ENCODE measurements at places on chromosomes 13 and 19.

DNA sequence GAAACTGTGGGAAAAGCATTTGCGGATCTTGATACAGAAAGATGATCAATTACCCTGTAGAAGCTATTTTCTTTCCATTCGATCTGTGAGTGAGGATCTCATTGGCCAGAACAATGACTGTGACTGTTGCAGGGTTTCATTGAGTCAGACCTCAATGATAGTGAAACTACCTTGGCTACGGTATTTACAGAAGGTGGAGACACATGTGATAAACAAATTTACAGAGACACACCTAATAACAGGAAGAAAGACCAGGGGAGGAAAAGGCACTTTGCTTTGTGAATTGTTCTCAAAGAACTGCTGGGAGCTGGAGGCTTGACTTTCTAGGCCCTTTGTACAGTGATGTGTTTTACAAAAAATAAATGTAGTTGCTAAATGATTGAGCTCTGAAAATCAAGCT, 19.9 kb upstream of the ARGLU1 start:
- no peak for DNase-seq

DNA sequence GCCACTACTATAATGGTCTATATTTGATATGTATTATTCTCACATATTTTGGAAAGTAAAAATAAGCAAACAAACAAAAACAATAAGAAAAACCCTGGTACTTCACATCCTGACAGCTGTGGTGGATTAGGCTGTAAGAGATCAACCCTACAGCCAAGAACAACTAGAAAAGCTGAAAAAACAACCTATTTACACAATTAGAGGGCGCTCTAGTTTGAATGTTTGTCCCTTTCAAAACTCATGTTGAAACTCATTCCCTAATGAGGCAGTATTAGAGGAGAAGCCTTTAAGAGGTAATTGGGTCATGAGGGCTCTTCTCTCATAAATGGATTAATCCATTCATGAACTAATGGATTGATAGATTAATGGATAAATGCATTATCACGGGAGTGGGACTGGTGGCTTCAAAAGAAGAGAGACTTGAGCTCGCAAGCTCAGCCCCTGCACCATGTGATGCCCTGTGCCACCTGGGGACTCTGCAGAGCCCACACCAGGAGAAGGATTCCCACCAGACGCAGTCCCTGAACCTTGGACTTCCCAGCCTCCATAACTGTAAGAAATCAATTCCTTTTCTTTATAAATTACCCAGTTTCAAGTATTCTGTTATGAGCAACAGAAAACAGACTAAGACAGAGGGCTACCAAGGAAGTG, 733.9 kb upstream of the ARGLU1 start:
- no peak for DNase-seq

DNA sequence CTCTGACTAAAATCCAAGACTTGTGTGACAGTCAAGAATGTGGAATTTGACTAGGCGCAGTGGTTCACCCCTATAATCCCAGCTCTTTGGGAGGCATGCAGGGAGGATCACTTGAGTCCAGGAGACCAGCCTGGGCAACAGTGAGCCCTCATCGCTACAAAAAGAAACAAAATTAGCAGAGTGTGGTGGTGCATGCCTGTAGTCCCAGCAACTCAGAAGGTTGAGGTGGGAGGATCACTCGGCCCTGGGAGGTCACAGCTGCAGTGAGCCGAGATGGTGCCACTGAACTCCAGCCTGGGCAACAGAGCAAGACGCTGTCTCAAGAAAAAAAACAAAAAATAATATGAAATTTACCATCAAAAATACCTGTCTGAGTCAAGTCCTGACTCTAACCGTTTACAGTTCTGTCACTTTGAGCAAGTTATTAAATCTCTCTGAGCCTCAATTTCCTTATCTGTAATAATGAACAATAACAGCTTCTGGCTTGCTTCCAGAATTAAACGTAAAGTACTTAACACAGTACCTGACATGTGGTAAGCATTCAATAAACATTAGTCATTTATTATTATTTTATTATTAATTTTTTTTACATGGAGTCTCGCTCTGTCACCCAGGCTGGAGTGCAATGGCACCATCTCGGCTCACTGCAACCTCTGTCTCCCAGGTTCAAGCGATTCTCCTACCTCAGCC, 204.6 kb upstream of the TSC22D1 start:
- DNase-seq, result no peak

GRCh38 chr13:23330356-23330755, 103.1 kb downstream of the SACS start:
- no peak for DNase-seq

- DNase-seq, result no peak
Observed at GRCh38 chr13:96499656-96500055, 409.7 kb downstream of the HS6ST3 start.

DNA sequence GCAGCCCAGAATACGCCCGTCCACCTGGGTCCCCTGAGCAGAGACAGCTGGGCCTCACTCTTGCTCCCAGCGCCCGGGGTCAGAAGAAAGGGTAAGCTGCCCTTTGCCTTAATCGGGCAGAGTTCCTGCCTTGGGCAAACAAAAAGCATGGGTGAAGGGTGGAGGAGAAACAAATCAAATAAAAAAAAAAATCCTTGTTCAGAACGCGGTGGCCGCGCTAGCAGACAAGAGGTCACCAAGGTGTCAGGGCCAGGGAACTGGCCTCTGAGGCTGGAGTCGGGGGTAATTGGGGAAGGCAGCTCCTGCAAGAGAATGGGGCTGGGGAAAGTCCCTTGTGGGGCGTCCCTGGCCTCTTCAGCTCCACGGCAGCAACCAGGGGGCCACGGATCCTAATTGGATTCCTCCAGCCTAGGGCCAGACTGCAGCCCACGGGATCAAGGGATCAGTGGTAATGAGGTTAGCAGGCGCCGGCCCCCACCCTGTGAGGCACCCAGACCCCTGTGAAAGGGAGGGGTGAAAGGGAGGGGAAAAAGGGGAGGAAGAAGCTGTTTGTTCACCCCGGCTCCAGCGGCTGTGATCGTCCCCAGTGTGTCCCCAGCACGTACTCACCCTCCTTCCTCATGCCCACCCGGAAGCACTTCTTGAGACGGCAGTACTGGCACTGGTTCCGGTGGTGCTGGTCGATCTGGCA, 5.5 kb downstream of the NR2F6 start:
- DNase-seq, result no peak

GRCh38 chr13:26787961-26788360, 27.4 kb upstream of the GPR12 start:
- no peak for DNase-seq

DNA sequence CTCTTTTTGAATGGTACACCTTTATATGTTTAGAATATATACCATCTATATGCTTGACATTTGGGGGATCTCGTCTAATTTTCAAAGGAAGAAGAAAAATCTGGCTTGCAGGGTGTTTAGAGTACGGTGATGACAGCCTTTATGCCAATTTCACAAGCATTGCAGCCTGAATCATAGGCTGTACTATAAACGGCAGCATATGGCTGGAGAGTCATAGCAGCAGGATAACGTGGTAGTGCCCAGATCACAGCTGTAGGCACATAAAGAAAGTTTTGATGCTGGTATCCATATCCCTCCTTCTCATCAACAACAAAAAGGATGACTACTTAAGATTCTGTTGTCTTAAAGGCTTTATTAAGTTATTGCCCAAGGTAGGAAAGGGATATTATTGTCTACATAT, 253.0 kb downstream of the PCDH9 start:
- no peak for DNase-seq

GRCh38 chr19:49567861-49568441, 12.4 kb downstream of the NOSIP start:
- peak; percentile 95 for DNase-seq

DNA sequence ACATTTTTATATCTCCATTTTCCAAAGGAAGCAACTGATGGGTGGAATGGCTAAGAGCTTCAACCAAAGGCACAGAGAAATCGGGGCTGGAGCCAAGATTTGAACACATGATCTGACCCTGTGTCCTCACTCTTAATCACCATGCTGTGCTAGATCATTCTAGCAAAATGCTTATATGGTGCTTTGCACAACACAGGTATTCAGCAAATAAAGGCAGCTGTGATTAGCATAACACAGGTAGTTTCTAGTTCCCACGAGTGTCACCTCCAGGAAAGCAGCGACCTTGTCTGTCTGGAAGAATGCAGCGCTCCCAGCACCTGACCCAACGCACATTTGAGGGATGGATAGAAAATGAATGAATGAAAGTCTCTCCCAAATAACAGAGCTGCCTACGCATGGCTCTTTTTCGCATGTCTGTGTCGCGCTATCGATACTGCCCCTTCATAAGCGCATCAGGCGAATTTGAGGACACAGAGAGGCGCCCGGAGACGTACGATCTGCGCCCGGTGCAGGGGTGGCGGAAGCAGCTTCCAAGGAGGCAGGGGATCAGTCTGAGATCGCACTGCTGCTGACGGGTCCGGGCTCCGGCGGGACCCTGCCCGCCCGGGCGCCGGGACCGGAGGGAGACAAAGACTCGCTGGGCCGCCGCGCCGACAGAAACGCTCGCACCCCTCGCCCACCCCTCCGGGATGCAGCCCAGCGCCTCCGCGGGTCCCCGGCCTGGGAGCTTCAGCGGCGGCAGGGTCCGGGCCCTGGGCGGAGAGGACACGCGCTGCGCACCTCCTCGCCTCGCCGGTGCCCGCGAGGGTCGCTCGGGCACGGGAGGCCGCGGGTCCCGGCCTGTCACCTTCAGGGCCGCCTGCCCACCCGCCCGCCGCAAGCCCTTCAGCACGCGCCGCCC, 609 bp downstream of the EPS15L1 start:
- DNase-seq, result no peak

DNA sequence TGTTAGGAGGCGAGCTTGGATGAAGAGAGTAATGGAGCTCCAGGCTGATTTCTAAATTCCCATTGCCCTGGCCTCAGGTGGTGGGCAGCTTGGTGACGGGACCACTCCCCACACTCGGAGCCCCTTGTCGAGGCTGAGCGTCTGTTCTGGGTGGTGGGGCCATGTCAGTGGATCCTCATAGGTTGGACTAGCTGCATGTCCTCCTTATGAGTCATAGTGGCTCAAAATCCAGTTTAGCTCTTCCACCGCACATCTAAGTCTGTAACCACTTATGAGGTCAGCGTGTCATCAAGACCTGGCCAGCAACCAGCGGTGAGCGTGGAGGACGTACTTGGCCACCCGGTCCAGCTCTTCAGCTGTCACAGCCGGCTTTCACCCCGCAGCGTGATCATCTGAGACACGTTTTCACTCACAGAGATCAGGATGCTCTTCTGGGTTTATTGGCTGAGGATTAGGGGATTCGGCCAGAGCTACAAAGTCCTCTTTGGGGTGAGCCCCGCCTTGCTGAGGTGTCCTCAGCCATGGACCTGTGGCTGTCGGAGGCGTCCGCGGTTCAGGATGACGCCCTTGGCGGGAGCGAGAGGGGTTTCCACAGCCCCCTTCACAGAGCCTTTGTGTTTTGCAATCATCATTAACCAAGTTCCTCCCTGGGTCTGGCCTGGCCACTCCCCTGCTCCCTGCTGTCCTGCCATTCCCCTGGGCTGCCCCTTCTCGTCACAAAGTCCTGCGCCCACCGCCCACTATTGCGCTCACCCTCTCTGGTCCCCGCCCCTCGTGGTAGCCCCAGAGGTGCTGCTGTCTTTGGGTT, 41.9 kb downstream of the ADPRHL1 start:
- no peak for DNase-seq

GRCh38 chr13:88800505-88800904, 1129.3 kb downstream of the SLITRK5 start:
- DNase-seq, result no peak

- DNase-seq, result no peak
Observed at GRCh38 chr19:6204212-6204611, 68.7 kb downstream of the ACSBG2 start.

DNA sequence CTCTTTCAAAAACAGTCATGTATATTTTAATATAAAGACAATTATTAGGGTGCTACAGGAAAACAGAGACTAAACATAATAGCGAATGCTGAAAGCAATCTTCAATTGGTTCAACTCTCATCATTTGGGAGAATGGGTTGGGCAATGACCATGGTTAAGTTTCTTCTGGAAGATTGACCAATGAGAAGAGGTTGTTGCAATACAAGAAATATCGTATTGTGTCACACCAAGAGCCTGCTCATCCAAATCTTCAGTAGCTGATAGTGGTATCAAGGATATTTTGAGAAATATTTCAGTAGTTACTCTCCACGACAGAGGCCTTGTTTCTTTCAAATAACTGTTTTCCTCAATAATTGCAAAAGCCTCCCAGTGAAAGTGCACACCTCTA, 83.0 kb upstream of the FNDC3A start:
- no peak for DNase-seq

- no peak for DNase-seq
Observed at GRCh38 chr13:41919741-41920487, 41.0 kb downstream of the VWA8 start.

DNA sequence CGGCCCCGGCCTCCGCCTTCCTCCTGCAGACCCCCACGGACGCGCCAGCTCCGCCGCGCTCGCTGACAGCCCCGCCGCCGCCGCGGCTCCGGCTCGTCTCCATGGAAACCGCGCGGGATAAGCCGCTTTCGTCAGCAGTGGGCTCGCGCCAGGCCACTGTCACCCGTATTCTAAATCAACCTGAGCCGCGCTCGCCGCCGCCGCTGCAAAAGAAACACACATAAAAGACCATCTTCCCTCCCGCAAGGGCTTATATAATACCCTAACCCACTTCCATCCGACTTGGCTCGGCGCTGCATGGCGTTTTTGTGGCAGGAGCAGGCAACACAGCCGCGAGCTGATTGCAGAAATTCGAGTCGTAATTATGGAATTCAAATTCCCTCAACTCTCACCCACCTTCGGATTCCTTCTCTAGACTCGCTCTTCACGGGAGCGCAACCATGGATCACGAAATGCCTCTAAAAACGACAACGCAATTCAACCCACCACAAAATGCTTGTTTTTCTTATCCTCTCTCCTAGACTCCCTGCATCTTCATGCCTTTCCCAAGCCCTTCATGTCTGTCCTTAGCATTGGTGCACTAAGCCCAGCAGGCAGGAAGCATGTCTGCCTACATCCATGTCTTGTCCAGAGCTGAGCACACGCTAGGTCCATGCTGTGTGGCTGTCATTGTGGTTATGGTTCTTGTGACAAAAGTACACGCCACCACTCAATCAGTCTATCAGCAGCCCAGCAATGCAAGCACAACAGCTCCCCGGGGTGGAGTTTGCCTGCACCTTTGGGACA, at the start of gene AMER2:
Gene AMER2 (minus strand): TSS at position 772 of the 786 bp plus-strand sequence. CDS start 669 bp downstream, at position 103.
- no peak for DNase-seq

GRCh38 chr19:18322759-18323460, at the start of gene LSM4:
LSM4 (minus strand) TSS chr19:18323076; CDS start chr19:18323020, 56 bp downstream.
- DNase-seq, result peak; percentile 98

GRCh38 chr13:29418026-29418425, 177.5 kb downstream of the SLC7A1 start:
- DNase-seq, result no peak
